ENCODE measurements at places on chromosomes 4 and X.

GRCh38 chr4:94848326-94848725, 90.6 kb downstream of the BMPR1B start:
- no peak for DNase-seq

- DNase-seq, result no peak
Observed at GRCh38 chrX:68650491-68650890, 3.0 kb downstream of the STARD8 start.

GRCh38 chr4:1814453-1814852, 21.4 kb downstream of the FGFR3 start:
- no peak for DNase-seq

- no peak for DNase-seq
Observed at GRCh38 chr4:168757500-168757899, 252.6 kb downstream of the CBR4 start.

GRCh38 chr4:36712013-36712412, 430.6 kb downstream of the DTHD1 start:
- no peak for DNase-seq

DNA sequence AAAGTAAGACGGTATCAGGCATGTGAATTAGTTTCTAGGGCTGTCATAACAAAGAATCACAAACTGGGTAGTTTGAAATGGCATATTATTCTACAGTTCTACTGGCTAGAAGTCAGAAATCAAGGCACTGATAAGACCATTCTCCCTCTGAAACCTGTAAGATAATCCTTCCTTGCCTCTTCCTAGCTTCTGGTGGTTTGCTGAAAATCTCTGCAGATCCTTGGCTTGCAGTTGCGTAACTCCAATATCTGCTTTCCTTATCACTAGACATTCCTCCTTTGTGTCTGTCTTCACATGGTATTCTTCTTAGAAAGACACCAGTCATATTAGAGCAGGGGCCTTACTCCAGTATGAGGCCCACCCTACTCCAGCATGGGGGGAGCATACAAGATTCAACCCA, 19.6 kb upstream of the LCORL start:
- no peak for DNase-seq

- DNase-seq, result no peak
Observed at GRCh38 chr4:188374871-188375270, 235.6 kb downstream of the TRIML1 start.

DNA sequence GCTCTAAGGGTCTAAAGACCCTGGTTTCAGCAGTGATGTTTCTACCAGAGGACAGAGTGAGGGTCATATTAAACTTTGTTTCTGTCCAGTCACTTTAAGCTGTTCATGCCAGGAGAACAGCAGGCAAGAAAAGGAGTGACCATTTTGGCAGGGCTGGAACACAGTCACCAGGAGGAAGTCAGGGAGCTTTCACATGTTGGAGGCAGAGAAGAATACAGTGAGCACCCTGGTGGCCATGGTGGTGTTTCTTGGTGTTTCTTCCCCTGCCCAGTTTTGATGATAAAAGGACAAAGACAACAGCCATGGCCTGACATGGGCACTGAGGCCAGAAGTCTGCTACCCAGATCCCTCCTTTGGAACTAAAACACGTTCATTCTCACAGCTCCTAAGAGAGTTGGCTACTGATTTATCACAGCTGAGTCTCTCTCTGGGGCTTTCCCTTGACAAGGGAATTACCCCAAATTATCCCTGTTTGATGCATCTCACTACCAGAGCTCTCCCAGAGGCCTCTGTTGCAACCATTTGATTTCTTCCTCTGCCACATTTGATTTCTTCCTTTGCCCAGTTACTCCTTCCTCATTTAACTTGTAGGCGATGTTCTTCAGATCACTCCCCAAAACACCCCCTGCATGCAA, 106.4 kb upstream of the NWD2 start:
- DNase-seq, result no peak

DNA sequence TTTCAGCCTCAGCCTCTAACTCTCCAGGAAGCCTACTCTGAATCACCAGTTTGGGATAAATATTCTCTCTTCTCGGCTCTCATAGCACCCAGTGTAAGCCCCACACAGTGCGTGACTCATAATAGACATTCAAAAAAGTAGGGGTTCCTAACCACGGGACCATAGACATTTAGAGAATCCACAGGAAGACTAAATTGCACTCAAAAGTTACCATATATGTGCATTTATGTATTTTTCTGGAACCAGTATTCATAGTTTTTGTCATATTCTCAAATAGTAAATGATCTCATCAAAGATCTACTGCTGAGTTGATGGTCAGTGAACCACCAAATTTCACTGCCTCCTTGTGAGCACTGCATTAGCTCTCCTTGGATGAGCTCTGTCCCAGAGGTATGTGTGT, 625.7 kb downstream of the SMARCA1 start:
- no peak for DNase-seq

- DNase-seq, result no peak
Observed at GRCh38 chr4:150583287-150584110, 1.5 kb downstream of the MAB21L2 start.

- no peak for DNase-seq
Observed at GRCh38 chrX:72079607-72080006, 52.1 kb downstream of the RTL5 start.

GRCh38 chr4:7654550-7655445, 220.1 kb upstream of the PSAPL1 start:
- no peak for DNase-seq

- DNase-seq, result no peak
Observed at GRCh38 chr4:150322646-150323045, 244.4 kb downstream of the DCLK2 start.

DNA sequence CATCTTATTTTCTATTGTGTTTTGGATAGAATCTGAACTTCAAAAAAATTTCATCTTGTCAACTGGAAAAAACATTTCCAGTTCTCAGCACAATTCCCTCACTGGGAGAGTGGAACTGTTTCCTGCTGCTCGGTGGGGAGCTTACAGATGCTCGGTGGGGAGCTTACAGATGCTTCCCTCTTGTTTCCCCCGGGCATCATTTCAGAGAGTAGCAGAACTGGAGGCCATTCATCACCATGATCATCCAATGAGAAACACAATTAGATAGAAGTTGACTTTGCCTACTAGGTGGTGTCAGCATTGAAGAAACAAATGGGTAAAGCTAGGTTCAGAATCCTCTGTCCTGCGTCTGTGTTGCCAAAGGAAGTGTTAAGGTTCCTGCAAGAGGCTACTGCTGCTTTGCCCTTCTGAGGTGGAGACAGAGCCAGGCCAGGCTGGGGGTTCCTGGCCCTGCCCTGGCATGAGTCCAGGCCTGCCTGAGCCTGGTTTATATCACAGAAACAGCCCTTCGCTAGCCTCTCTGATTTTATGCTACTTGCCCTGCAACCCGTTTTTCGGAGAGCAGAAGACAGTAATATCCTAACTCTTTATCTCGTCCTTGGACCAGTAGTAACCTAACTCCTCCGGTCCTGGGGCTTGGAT, 70.6 kb downstream of the TAPT1 start:
- DNase-seq, result no peak

Measured in T-helper 1 cell (primary cell).